Common myeloid progenitor, CD34-positive (primary cell): ENCODE measurements at places on chromosomes 7 and 10.
A peak's percentile ranks its signal among the peaks of the same experiment; 100 is the strongest.

DNA sequence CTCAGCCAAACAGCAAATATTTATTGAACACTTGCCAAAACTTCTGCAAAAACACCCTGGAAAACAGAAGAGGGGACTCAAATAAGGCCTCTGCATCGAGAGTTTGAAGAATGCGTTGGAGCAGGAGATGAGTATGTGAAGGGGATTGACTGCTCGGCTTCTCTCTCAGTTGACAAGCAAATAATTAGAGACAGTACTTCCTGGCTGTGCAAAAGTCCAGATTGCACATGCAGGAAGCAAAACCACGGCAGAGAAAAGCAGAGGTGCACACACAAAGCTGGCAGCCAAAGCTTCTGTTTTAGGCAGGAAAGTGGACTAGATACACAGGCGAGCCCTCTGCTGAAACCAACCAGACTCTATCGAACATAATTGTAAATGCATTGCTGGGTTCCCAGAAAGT is 343.6 kb upstream of the MGMT start:
- H3K27ac ChIP-seq: no peak overlapping the region
- no peaks in the 10 kb centered on the region for H3K27me3 ChIP-seq
- DNase-seq: no peak
- H3K4me1 ChIP-seq: no peaks in the 10 kb centered on the region
- no peaks in the 10 kb centered on the region for H3K36me3 ChIP-seq
- no peak overlapping the region for H3K4me3 ChIP-seq

- no peaks in the 10 kb centered on the region for H3K27me3 ChIP-seq
- no peaks in the 10 kb centered on the region for H3K36me3 ChIP-seq
- no peak overlapping the region for H3K4me3 ChIP-seq
- no peak overlapping the region for H3K27ac ChIP-seq
- no peak for DNase-seq
These were observed 316.6 kb downstream of the GFRA1 start for GRCh38 chr10:115956225-115957011.

DNA sequence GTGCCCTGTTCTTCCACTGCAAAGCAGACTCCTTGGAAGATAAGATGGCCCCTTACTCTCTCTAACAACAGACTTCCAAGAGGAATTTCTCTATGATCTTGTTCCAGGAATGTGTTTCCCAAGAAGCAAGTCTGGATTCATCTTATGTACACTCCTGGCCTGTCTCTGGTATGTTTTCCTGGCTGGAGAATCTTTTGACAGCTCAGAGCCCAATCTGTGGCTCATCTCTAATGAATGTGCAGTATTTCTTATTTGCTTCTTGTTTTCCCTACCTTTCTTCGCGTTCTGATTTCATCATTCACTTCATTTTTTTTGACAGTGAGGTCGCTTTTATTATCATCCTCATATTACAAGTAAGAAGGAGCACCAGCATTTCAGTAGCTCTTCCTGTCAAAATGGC is 53.0 kb upstream of the PITRM1 start:
- H3K27me3 ChIP-seq: no peaks in the 10 kb centered on the region
- H3K27ac ChIP-seq: no peak overlapping the region
- peaks cover 20% of the 10 kb centered on the region for H3K4me1 ChIP-seq
- H3K4me3 ChIP-seq: no peak overlapping the region

DNA sequence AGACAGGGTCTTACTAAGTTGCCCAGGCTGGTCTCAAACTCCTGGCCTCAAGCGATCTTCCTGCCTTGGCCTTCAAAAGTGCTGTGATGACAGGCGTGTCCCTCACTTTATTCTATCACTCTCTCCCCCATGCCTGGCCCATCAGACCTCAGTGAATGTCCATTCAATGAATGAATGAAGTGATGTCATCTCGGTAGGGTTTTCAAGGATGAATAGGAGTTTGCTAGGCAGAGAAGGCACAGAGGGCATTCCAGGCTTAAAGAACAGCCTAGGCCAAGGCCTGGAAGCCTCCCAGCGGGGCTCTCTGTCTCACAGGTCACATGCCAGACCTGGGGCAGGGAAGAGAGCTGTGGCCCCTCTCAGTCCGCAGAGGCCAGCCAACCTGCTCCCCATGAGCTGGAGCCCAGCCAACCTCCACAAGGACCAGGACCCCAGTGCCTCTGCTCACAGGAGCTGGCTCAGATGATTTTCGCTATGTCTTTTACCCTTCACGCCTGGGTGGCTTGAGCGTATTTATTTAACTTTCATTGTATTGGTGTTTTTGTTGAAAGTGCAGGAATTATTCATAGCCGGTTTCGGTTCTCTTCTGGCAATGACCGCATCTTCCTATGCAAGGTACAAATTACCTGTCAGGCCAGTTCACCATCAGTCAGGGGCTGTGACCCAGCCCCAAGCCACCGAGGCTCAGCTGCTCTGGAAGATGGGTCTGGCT is 11.8 kb upstream of the TNRC18 start:
- H3K4me1 ChIP-seq: peaks cover 33% of the 10 kb centered on the region
- DNase-seq: no peak
- H3K27me3 ChIP-seq: no peaks in the 10 kb centered on the region

DNA sequence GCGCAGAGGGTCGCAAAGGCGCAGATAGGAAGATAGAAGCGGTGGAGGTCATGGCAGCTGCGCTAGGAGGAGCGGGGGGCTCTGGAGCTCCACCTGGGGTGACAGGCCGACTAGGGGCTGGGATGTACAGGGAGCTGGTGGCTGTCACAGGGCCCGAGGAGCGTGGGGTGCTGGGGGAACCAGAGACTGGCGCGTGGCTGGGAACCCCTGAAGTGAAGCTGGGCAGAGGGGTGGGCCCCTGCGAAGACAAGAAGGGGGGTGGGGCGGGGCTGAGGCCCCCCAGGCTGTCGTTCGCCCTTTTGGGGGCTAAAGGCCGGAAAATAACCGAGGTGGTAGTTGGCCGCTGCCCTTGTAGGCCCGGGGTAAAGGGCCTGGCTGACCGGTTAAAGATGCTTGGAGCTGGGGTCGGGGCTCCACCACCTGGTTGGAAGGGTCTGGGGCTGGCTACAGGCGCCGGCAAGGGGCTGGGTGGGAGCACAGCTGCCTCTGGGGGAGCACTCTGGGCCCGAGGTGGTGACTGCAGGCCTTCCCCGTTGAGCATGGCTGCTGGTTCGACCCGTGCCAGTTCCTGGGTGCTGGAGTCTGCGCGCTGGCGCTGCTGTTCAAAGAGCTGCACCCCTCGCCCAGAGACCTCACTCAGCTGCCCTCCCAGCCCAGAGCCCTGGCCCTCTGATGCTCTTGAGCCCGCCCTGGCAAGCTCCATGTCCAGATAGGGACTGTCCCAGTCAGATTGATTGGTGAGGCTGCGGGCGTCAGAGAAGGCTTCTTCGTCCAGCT is 6.8 kb upstream of the MYOZ1 start:
- DNase-seq: no peak
- H3K36me3 ChIP-seq: no peaks in the 10 kb centered on the region
- peak overlapping the region; percentile 74 for H3K4me3 ChIP-seq

DNA sequence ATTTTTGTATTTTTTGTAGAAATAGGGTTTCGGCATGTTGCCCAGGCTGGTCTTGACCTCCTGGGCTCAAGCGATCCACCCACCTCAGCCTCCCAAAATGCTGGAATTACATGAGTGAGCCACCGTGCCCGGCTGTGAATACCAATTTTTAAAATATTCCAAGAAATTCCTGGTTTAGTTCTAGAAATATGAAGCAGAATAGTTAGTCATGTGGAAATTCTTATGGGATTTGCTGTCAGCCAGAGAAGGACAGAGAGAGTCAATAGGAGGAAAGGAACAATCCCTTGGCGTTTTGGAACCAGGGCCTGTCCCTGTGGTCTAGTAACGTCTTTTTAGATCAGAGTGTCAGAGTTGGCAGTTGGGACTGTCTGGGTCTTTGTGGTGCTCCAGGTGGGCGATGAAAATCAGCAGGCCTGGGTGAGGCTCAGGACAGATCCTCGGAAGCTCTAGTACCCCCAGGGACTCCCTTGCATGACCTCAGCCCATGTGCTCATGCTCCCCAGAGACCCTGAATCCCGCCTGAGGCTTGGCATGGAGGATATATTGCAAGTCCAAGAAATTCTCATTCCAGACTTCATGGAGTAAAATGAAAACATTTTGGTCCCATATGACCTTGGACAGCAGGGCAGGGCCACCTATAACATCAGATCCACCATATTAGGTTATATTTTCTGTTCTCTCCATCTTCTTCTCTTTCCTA is 7.8 kb downstream of the NODAL start:
- H3K36me3 ChIP-seq: peaks cover 10% of the 10 kb centered on the region
- H3K4me1 ChIP-seq: peaks cover 10% of the 10 kb centered on the region
- H3K27ac ChIP-seq: no peak overlapping the region
- H3K4me3 ChIP-seq: no peak overlapping the region

GRCh38 chr7:130899071-130899560 is 165.1 kb upstream of the KLF14 start:
- no peaks in the 10 kb centered on the region for H3K27me3 ChIP-seq
- DNase-seq: no peak
- no peak overlapping the region for H3K4me3 ChIP-seq
- peaks cover 5% of the 10 kb centered on the region for H3K36me3 ChIP-seq
- H3K4me1 ChIP-seq: peaks cover 7% of the 10 kb centered on the region

- H3K4me1 ChIP-seq: no peaks in the 10 kb centered on the region
- no peaks in the 10 kb centered on the region for H3K36me3 ChIP-seq
- no peak overlapping the region for H3K4me3 ChIP-seq
- DNase-seq: no peak
- no peaks in the 10 kb centered on the region for H3K27me3 ChIP-seq
These were observed 8.0 kb downstream of the TSPAN15 start for GRCh38 chr10:69459101-69459790.

DNA sequence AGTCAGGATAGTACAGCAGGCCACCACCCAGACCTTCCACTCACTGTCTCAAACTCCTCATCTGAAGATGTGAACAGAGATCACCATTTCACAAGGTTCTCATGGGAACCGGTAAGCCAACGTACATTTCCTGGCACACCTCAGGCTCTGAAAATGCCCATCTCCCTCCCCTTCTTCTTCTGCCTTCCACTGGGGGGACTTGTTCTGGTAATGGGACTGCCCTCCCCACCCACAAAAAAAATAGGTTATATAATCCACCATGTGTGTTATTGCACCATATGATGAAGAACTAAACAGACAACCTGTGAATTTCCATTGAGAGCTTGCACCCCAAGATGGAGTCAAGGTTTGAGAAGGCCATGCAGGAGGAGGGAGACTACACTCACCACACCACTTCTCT is 42.1 kb upstream of the IKZF1 start:
- no peaks in the 10 kb centered on the region for H3K27me3 ChIP-seq
- H3K27ac ChIP-seq: no peak overlapping the region
- no peak overlapping the region for H3K4me3 ChIP-seq
- DNase-seq: no peak
- H3K36me3 ChIP-seq: no peaks in the 10 kb centered on the region
- H3K4me1 ChIP-seq: peaks cover 59% of the 10 kb centered on the region

DNA sequence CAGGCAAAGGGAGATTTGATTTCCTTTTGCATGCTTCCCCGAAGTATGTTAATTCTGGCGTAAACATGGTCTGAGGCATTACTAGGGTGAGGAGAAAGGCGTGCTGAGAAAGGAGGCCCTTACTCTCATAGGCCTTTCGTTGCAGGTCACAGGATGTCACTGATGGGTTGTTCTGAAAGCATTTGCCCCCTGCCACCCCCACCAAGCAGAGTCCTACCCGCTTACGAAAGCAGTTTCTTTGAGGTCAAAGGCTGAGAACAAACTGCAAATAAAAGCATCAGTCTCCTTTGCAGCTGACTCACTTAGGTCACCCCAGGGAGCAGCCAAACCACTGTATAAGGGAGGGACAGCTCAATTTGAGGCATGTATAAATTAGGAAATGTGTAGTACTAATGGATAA is 57.1 kb downstream of the BPGM start:
- H3K4me3 ChIP-seq: no peak overlapping the region
- H3K27me3 ChIP-seq: peaks cover 7% of the 10 kb centered on the region
- no peak for DNase-seq
- H3K27ac ChIP-seq: no peak overlapping the region
- H3K4me1 ChIP-seq: no peaks in the 10 kb centered on the region
- no peaks in the 10 kb centered on the region for H3K36me3 ChIP-seq

DNA sequence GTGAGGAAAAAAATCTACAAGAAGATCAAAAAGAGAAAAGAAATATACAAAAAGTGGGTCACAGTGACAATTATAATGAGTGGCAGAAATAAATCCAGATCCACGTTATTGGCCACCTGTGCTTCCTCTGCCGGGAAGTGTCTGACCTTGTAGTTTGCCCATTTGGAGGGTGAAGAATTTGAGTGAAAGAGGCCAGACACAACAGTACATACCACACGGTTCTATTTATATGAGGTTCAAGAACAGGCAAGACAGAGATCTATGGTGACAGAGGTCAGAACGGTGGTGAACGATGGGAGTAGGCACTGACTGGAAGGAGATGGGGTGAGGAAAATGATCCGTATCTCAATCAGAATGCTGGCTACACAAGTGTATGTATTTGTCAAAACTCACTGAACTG is 17.1 kb downstream of the PARP12 start:
- H3K36me3 ChIP-seq: peaks cover 24% of the 10 kb centered on the region
- no peak overlapping the region for H3K4me3 ChIP-seq
- DNase-seq: no peak
- H3K4me1 ChIP-seq: no peaks in the 10 kb centered on the region

- H3K27ac ChIP-seq: peak overlapping the region; percentile 17
- peaks cover 16% of the 10 kb centered on the region for H3K4me1 ChIP-seq
- H3K36me3 ChIP-seq: no peaks in the 10 kb centered on the region
- H3K27me3 ChIP-seq: no peaks in the 10 kb centered on the region
- peak overlapping the region; percentile 51 for H3K4me3 ChIP-seq
These were observed 64.4 kb downstream of the FBXL13 start for GRCh38 chr7:103010211-103010610.

GRCh38 chr7:28718055-28718481 is 240.1 kb downstream of the TRIL start:
- peaks cover 2% of the 10 kb centered on the region for H3K27me3 ChIP-seq
- H3K4me3 ChIP-seq: no peak overlapping the region
- no peaks in the 10 kb centered on the region for H3K4me1 ChIP-seq
- DNase-seq: no peak
- no peak overlapping the region for H3K27ac ChIP-seq
- no peaks in the 10 kb centered on the region for H3K36me3 ChIP-seq

- peaks cover 4% of the 10 kb centered on the region for H3K27me3 ChIP-seq
- H3K4me1 ChIP-seq: no peaks in the 10 kb centered on the region
- H3K27ac ChIP-seq: no peak overlapping the region
- no peak overlapping the region for H3K4me3 ChIP-seq
- H3K36me3 ChIP-seq: no peaks in the 10 kb centered on the region
- DNase-seq: no peak
These were observed 233.0 kb upstream of the NEBL start for GRCh38 chr10:21130108-21130507.

- H3K4me3 ChIP-seq: no peak overlapping the region
- no peaks in the 10 kb centered on the region for H3K36me3 ChIP-seq
- DNase-seq: no peak
- H3K27me3 ChIP-seq: no peaks in the 10 kb centered on the region
- H3K27ac ChIP-seq: no peak overlapping the region
- no peaks in the 10 kb centered on the region for H3K4me1 ChIP-seq
These were observed 846.7 kb downstream of the NXPH1 start for GRCh38 chr7:9280088-9280487.

DNA sequence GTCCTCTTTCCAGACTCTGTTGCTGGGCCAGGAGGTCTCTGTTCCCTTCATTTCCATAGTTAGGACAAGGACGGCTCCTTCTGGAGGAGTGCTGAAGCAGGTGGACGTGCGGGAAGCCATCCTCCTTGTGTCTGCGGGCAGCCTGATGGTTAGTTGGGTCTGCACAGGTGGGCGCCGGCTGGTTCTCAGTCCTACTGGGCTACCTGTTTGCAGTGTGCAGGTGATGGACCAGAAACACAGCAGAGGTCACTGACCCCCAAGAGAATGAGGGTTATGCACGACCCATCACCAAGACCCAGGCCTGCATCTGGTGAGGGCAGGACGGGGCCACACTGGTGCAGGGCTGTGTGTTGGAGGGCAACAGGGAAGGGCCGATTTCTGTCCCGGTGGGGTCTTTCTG is 7.8 kb downstream of the RARRES2 start:
- no peak overlapping the region for H3K27ac ChIP-seq
- H3K36me3 ChIP-seq: peaks cover 41% of the 10 kb centered on the region
- H3K4me1 ChIP-seq: no peaks in the 10 kb centered on the region
- DNase-seq: no peak
